ENCODE measurements at places on chromosomes 4 and X.

DNA sequence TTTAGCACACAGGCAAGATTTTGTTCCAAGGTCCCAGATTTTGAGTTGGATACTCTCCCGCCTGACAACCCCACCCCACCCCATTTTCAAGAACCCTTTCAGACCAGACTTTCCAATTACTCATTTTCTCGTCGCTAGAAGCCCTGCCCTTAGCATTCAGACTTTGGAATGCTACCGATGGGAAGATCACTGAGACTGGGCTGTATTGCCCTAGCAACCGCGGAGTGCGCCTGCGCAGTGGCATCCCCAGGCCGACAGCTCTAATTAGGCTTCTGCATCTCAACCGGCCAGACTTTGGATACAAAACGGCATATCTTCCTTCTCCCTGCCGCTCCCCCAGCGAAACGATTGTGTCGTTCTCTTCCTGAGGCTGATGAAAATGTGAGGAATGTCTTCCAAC is 3.4 kb downstream of the MAGEE2 start:
- no peak for DNase-seq

GRCh38 chrX:118603981-118604380 is 108.4 kb downstream of the DOCK11 start:
- no peak for DNase-seq

GRCh38 chr4:99679204-99679603 is 21.6 kb upstream of the C4orf54 start:
- no peak for DNase-seq

- DNase-seq: no peak
These were observed 352.2 kb downstream of the IDS start for GRCh38 chrX:149152941-149153340.

- DNase-seq: no peak
These were observed 139.9 kb upstream of the ZIC3 start for GRCh38 chrX:137425986-137426385.

DNA sequence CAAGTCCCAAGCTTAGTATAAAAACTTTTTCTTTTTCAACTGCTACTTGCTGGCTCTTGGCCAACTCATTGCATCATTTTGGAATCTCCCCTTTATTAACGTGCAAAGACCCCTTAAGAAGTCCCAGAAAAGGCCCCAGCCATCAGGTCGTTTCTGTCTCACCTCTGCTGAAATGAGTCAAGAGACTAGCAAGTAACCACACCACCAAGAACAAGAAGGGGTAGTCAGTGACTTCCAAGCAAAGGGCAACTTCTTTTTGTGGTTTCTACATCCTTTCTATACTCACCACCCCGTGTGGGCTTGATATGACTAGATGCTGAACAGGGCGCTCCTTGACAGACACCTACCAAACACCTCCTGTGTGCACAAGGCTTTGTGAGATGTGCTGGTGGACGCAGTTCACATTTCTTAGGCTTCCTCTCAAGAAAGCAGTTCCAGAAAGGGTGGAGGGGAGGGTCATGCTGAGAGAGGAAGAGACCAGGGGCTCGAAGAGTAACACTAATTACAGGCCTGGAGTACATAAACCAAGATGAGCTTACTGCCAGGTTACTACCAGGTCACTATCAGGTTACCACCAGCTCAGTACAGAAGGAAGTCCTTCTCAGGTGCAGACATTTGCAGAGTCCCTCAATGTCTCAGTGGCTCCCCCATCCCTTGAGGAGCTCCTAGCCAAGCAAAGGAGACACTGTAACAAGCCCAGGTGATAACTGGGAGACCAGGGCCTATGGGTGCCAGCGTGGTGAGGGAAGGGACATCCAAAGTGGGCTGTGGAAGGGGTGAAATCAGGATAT is 19.3 kb downstream of the JAKMIP1 start:
- no peak for DNase-seq

DNA sequence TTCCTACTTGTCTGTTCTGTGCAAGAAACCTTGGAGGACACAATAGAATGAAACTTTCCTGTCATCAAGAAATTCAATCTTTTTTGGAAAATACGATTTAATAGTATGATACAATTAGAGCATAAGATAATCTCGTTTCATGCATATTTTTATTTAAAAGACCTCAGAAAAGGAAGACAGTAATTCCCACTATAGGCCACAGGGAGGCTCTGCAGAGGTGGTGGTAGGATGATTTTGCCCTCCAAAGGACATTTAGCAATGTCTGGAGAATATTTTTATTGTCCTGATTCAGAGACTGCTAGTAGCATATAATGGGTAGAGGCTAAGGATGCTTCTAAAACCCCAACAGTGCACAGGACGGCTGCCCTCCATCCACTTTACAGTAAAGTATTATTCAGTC is 68.7 kb downstream of the PAK3 start:
- DNase-seq: no peak

- DNase-seq: no peak
These were observed 26.3 kb downstream of the IL1RAPL1 start for GRCh38 chrX:28613558-28613957.

GRCh38 chr4:185672151-185672550 is 136.8 kb upstream of the PDLIM3 start:
- DNase-seq: no peak

GRCh38 chrX:119147486-119147885 is 19.9 kb upstream of the KIAA1210 start:
- DNase-seq: no peak

DNA sequence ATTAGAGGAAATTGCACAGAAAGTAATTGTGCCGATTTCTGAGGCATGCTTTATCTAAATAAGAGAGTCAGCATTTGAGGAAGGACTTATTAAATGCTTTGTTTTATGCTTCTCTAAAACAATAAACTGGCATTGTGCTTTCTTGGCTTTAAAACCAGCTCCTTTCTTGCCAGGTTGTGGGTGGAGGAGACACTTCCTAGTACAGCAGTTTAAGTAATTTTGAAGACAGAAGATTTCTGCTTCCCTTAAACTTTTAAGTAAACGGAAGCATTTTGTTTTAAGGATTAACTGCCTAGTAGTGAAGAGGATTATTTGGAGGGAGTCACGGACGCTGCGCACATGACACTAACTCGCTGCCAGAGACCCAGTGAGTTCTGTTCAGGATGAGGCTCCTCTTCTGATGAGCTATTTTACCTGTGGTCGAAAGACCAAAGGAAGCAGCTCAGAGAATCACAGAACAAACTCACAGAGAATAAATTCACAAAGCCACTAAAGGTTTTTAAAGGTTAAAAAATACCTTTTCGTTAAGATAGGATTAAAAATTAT is 169.5 kb downstream of the TLL1 start:
- DNase-seq: no peak

- DNase-seq: no peak
These were observed 8.9 kb upstream of the RUFY3 start for GRCh38 chr4:70712604-70713452.

DNA sequence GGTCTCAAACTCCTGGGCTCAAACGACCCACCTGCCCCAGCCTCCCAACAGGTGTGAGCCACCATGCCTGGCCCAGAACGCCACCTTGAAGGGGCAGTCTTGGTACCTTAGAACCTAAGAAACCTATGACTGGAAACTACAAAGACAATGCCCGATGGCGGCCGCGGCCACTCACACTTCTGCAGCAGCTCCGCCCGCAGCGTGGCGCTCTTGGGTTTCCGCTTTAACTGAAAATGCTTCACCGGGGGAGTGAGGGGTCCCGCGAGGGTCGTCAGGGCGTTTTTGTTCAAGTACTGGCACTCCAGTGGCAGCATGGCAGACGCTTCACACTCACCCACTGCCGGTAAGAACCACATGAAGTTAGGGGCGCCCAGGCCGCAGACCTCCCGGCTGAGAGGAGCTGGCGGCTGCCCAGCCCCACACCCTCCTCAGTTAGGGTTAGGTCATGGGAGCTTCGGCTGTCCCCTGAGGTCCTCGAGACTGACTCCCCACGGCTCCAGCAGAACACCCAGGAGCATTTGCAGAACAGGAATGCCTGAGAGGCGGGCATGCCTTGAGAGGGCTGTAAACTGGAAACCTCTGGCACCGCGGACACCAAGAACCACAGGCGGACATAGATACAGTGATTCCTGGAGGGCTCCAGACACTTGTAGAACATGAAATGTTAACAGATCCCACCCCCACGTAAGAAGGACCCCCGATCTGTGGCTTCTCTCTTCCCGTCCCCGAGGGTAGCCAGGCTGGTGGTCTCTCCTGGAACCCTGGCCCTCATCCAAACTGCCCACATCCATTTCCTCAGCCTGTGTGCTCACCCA is 19.0 kb downstream of the NELFA start:
- no peak for DNase-seq

GRCh38 chr4:90237751-90238530 is 110.7 kb downstream of the CCSER1 start:
- no peak for DNase-seq

DNA sequence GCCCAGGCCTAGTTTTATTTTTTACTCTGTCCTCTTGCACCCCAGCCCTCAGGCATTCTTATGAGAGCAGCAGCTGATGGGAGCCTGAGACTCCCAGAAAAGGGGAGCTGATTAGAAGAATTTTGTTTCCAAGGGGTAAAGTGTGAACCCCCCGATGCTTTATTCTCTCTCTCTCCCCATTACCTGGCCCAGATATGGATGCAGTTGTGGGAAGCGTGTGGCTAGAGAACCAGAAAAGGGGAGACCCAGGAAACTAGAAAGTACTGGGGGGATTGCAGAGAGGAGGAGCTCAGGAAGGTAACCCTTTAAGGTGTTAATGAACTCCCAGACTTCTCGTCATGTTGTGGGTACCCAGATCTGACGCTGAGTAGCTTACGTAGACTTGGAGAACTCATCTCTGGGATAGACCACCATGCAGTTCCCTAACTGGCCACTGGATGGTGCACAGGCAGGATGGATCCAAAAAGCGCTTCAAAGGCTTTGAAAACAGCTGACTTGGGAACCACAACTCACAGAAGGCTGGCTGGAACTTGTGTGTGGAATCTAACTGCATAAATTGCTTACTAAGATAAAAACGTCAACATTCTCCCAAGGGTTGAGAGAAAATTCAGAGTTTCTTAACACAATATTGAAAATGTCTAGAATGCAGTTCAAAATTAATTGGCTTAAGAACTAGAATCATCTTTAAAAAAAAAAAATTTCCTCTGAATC is 64.7 kb downstream of the TBC1D14 start:
- DNase-seq: peak; percentile 70

DNA sequence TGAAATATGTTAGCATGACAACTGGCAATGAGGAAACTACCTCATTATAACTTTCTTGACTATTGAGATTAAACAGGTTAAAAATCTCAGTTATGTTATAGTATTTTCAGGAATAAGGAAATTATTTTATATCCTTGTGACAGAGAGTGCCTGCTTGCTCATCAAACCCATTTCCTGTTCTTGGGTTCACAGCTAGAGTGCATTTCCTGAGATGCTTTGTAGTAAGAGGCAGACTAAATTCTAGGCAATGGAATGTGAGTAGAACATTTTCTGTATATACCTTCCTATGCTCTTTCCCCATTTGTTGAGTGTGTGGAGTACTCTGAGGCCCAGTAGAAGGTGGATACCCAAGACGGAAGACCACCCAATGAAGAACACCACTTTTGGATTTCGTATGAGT is 96.9 kb upstream of the CASK start:
- DNase-seq: no peak
